ENCODE measurements at places on chromosomes 13 and 19.

DNA sequence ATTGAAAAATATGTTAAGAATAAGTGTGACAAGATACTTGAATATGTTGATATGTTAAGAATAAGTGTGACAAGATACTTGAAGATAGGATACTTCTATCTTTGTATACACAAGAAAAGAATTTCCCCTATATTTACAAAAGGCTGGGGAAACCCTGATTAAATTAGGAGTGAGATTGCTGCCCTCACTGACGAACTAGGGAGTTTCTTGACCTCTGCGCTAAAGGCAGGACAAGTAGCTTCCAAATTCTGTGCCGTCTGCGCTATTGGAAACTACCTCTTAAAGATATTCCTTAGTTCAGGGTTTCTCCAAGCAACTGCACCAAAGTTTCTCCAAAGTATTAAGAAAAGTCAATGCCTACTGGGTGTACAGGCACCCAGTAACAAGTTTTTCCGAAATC is 730 bp downstream of the ZNF260 start:
- no peaks in the 10 kb centered on the region for H3K27me3 ChIP-seq
- peak overlapping the region; percentile 74 for H3K4me3 ChIP-seq
- peaks cover 6% of the 10 kb centered on the region for H3K36me3 ChIP-seq
- H3K27ac ChIP-seq: peak overlapping the region; percentile 84

DNA sequence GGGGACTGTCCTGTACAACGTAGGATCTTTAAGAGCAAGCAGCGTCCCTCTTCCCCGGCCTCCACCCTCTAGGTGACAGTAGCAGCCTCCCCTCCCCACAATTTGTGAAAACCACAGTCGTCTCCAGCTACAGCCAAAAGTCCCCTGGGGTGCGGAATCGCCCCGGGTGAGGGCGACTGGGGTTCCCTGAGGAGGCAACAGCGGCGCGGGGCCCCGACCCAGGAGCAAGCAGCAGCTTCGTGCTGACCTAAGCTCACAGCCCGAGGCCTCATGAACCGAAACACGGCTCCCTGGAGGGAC is 322 bp downstream of the ZNF558 start:
- H3K4me3 ChIP-seq: peak overlapping the region; percentile 60
- DNase-seq: peak; percentile 21
- H3K27ac ChIP-seq: no peak overlapping the region
- no peaks in the 10 kb centered on the region for H3K4me1 ChIP-seq

- H3K27me3 ChIP-seq: no peaks in the 10 kb centered on the region
- H3K4me1 ChIP-seq: peaks cover 39% of the 10 kb centered on the region
- peak overlapping the region; percentile 94 for H3K27ac ChIP-seq
- DNase-seq: peak; percentile 41
- H3K4me3 ChIP-seq: peak overlapping the region; percentile 85
- H3K36me3 ChIP-seq: no peaks in the 10 kb centered on the region
These were observed 1.6 kb upstream of the KMT2B start for GRCh38 chr19:35715981-35716800.

DNA sequence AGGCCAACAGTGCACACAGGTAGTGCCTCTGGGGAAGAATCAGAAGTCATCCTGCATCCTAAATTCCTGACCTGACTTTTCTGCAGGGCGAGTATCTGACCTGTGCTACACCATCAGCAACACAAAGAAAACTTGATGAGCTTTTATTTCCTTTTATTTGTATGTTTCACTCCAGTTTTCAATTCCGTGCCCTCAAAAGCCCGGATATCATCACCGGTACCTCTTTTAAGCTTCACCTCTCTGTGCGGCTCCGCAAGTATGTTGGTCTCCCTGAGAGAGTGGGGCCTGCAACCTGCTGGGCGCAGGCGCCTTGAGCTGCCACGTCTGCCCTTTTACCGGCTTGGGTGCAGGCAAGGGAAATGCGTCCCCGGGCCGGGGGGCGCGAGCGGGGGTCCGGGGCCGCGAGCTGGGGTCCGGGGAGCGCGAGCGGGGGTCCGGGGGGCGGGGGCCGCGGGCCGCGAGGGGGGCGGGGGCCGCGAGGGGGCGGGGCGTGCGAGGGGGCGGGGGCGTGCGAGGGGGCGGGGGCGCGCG is 4.3 kb upstream of the DUXA start:
- H3K36me3 ChIP-seq: 0 out of 2 replicates have a peak, but pooled peaks cover 4% of the 10 kb centered on the region
- H3K27ac ChIP-seq: no peak overlapping the region
- DNase-seq: peak; percentile 72

DNA sequence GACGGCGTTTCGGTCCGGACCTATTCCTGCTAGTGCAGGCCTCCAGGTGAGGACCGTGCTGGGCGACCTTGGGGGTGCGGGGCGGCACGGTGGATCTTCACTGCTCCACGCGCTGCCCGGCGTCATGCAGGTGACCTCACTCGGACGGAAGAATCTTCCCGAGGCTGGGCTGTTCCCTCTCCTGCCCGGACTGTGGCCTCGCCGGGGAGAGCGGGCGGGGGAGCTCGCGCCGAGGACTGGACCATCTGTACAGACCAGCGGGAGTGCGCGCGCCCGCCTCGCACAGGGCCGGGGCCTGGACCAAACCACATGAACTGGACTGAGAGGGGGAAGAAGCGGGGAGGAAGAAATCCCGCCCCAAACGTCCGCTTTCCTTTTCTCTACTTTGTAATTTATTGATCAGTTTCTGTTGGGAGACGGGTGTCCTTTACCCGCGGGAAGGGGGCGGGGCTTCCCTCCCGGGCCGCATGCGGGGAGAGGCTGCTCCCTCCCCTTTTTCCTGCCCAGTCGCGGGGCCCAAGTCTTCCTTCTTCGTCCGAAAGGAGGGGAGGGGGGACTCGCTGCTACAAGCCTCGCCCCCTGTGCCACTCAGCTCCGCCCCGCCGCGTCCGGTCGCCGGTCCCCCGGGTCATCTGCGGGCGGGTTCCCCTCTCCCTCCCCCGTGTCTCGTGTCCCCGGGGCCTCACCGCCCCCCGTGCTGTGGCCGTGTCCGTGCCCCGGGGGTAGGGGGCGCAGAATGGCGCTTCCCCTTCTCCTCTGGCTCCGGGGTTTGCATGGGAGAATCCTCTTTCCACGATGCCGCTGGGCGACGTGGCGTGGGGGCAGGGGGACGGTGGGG is 4.9 kb downstream of the HRC start:
- H3K4me3 ChIP-seq: peak overlapping the region; percentile 96
- peak overlapping the region; percentile 90 for H3K27ac ChIP-seq
- peaks cover 21% of the 10 kb centered on the region for H3K4me1 ChIP-seq

DNA sequence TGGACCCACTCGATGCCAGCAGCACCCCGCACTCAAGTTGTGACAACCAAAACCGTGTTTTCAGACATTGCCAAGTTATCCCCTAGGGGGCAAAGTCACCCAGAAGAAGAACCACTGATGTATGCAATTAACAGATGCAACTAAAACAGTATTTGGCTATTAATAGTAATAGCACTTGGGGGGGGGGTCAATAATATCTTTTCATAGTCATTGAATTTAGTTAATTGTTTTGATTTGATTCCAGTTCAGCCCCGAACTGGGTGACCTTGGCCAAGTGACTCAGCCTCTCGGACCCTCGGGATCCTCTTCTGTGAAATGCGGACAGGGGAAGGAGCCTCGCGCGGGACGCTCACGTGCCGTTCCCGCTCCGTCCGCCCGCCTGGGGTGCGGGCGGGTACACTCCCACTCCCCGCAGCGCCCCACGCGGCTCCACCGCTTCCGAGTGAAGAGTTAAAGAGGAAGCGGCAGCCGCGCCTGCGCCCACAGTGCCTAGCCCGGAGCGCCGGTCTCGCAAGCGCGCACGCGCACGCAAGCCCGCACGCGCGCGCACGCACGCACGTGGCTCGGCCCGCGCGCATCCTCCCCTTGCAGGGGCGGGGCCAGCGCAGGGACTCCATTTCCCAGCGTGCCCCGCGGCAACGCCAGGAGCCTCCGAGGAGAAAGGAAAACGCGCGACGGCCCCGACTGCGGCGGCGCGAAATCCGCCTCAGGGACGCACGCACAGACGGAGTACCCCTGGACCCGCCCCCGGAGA is 435 bp upstream of the DAZAP1 start:
- H3K4me3 ChIP-seq: peak overlapping the region; percentile 72
- H3K36me3 ChIP-seq: no peaks in the 10 kb centered on the region
- peaks cover 3% of the 10 kb centered on the region for H3K27me3 ChIP-seq
- peak; percentile 99 for DNase-seq
- peaks cover 10% of the 10 kb centered on the region for H3K4me1 ChIP-seq

DNA sequence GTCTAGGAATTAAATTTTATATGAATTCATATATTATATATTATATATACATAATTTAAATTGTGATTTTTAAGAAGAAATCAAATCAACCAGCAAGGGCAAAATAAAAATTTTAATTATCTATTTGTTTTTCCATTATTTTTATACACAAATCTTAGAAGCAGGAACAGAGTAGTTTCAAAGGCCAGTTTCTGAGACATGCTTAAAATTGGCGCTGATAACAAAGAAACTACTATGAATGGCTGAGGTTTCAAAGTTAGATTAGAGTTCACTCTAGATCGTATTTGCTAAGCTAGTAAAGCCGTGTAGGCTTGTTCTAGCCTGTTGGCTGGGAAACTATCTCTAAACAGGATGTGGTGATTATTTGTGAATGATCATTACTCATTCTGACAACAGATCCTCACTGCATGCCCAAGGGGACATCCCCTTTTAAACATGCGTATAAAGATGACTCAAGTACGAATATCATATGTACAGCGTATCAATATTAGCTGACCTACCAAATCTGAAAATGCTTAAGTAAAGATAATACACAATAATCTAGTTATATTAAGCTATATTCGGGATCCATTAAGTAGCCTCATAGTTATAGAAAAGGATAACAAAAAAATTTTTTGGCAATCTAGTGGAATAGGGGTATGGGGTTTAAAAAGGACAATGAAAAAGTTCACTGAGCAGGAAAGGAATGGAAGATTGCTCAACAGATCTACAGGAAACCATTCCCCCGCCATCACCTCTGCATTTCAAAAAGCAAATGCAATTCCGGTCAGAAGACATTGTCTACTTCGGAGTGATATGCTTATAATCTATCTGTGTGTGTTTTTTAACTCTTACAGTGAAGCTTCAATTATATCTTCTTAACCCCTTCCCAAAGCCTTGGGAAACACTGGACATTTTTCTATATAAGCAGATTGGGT is 150.1 kb downstream of the SHISA2 start:
- H3K4me1 ChIP-seq: peaks cover 34% of the 10 kb centered on the region
- DNase-seq: no peak
- H3K27me3 ChIP-seq: no peaks in the 10 kb centered on the region
- no peak overlapping the region for H3K27ac ChIP-seq

Measured in GM23338 (cell line).